ENCODE measurements at places on chromosomes 16 and 17. TPM values are rescaled to one million over a fixed set of nuclear protein-coding genes. Genes with fewer than 3 reads are reported as not detected.

The SPNS3 gene
- total RNA-seq = not detected

The CXCL16 gene
- total RNA-seq = 6.5 TPM

The CNGB1 gene
- not detected for total RNA-seq

The EVI2A gene
- total RNA-seq = 7.6 TPM

The SCARF1 gene
- 4.2 TPM for total RNA-seq

The ENKD1 gene
- 10.4 TPM for total RNA-seq

The BICDL2 gene
- 0.25 TPM for total RNA-seq

The MT1M gene
- total RNA-seq = 0.24 TPM

Data from cardiac ventricle fibroblast (primary cell).